Activated CD8-positive, alpha-beta memory T cell treated with anti-CD3 and anti-CD28 coated beads, Interleukin-2, amount 50 U/mL, for 4 hours (primary cell): ENCODE measurements at places on chromosomes 12 and 14.

DNA sequence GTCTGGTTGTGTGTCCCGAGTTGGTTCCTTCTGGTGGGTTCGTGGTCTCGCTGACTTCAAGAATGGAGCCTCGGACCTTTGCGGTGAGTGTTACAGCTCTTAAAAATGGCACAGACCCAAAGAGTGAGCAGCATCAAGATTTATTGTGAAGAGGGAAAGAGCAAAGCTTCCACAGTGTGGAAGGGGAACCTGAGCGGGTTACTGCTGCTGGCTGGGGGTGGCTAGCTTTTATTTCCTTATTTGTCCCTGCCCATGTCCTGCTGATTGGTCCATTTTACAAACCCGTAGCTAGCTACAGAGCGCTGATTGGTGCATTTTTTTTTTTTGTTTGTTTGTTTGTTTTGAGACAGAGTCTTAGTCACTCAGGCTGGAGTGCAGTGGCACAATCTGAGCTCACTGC lies 29.3 kb downstream of the FGF6 start:
- DNase-seq = no peak

DNA sequence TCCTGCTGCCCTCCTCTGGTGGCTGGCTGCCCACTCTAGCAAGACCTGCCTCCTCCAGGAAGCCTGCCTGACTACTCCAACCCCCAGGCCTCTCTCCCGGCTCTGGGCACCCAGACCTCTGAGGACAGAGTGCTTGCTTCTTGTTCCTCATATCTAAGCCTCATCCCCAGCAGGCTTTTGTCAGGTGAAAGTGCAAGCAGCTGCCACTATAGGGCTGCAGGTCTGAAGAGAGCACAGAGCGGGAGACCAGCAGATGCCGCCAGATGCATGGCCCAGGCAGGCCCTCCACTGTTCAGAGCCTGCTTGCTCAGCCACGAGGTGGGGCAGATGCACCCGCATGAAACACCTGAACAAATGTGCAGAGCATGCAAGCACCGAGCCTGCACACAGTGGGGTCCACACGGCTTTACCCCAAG lies 73.0 kb downstream of the SERPINA3 start:
- no peak for DNase-seq

- DNase-seq = no peak
Measured at GRCh38 chr12:116442946-116443345, 116.2 kb upstream of the MAP1LC3B2 start.

DNA sequence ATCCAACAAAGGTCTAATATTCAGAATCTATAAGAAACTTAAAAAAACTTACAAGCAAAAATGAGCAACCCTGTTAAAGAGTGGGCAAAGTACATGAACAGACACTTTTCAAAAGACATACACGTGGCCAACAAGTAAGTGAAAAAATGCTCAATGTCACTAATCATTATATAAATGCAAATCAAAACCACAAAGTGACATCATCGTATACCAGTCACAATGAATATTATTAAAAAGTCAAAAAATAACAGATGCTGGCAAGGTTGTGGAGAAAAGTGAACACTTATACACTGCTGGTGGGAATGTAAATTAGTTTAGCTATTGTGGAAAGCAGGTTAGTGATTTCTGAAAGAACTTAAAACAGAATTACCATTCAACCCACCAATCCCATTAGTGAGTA lies 199.1 kb downstream of the SNAPC1 start:
- no peak for DNase-seq

DNA sequence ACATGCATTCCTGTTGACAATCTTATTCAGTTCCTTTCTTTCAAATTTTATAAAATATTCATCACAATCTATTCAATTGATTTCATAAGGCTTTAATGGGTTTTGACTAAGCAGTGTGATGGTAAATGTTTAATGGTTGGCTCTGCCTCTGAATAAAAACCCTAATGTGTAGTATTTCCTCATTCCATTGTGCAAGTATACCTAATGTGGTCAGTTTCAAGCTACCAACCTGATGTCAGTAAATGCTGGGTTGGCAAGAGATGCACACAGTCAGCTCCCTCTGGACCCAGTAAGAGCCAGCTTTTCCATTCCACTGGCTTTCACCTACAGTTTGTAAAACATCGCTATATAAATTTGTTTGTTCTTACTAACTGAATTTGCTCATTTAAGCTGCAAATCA lies 53.9 kb downstream of the METTL25 start:
- DNase-seq = no peak

DNA sequence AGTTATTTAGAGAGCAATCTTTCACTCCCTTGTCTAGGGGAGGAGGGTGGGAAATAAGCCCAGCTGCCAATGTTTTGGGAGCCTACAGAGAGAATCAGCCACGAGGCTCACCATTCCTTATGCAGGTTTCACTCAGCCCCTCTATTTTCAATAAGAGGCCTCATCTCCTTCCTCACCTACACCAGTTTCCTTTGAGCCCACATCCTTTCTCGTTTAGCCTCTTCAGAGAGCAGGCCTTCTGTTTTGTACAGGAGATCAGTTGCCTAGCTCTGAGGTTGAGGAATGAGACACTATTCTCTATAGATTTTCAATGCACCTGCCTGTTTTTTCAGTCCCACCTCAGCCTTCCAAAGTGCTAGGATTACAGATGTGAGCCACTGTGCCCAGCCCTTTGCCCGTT lies 17.9 kb downstream of the SNAPC1 start:
- no peak for DNase-seq

- no peak for DNase-seq
Measured at GRCh38 chr12:29343022-29343799, 37.8 kb downstream of the ERGIC2 start.

GRCh38 chr12:81245907-81246570 lies 168.2 kb downstream of the ACSS3 start:
- no peak for DNase-seq

DNA sequence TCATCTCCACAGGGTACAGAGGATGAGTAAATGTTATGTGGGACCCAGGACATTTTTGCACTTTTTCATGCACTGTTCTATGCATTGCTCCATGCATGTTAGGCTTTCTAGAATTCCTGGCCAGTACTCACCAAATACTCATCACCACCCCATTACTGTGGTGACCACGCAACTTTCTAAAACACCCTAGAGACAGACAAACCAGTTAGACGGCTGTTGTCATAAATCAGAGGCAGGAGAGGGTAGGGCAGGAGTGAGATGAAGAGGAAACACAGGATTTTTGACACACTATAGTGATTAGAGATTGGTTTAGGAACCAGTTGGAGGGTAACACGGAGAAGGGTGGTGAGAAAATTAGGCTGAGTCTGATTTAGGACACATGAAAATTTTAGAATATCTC lies 59.3 kb downstream of the IFNG start:
- no peak for DNase-seq

- no peak for DNase-seq
Measured at GRCh38 chr14:23259426-23259825, 21.7 kb downstream of the RNF212B start.

DNA sequence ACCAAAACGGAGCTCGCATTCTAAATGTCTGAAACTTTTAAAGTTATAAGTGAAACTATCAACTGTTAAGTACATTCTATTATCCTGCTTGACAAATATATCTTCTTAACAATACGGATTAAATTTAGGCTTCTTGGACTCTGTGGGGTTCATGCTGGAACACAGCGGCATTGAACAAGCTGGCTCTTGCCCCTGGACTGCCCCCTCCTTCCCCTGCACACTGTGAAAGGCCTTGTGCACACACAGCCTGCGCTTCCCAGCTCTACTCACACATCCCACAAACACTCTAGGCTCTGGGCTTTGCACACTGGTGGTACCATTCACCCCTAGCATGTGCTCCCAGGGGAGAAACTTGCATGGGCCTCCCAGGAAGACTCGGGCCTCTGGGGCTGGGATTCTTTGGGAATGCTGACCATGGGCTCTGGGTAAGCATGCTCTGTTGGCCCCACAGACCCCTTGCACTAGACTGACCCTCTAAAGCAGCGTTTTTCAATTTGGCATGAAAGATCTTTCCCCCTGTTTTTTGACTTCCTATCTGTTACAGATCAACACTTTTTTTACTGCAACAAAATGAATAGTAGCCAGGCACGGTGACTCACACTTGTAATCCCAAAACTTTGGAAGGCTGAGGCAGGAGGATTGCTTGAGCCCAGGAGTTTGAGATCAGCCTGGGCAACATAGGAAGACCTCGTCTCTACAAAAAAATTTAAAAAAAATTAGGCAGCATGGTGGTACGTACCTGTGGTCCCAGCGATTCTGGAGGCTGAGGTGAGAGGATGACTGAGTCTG lies 96.2 kb upstream of the CPM start:
- DNase-seq = no peak

DNA sequence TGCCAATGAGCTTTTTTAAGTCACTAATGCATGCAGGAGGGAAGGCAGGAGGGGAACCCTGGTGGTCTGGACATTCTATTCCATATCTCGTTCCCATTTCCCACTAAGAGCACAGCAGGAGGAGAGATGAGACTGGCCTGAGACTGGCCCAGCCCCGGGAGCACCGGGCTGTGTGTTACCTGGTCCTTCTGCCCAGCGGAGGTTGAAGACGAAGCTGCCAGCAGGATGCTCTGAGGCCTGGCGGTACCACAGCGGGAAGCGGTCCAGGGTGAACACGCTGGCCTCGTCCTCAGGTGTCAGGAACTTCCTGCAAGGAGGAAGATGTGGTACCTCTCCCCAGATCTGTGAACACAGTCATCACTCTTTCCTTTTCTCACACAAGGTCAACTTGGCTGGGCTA lies 23.9 kb downstream of the LRTM2 start:
- DNase-seq = no peak

DNA sequence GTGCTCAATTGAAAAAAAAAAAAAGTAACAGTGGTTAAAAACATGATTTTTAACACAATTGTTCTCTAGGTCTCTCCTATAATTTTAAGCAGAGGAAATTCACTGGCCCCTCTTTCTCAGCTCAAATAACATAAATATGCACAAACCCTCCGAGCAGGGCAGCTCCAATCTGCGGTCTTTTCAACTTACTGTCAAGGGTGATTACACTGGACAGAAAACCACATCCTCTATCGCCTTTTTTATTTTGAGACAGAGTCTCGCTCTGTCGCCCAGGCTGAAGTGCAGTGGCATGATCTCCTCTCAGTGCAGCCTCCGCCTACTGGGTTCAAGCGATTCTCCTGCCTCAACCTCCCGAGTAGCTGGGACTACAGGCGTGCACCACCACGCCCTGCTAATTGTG lies 16.5 kb upstream of the GABARAPL1 start:
- no peak for DNase-seq

- DNase-seq = no peak
Measured at GRCh38 chr12:82223426-82223825, 134.8 kb downstream of the CCDC59 start.

DNA sequence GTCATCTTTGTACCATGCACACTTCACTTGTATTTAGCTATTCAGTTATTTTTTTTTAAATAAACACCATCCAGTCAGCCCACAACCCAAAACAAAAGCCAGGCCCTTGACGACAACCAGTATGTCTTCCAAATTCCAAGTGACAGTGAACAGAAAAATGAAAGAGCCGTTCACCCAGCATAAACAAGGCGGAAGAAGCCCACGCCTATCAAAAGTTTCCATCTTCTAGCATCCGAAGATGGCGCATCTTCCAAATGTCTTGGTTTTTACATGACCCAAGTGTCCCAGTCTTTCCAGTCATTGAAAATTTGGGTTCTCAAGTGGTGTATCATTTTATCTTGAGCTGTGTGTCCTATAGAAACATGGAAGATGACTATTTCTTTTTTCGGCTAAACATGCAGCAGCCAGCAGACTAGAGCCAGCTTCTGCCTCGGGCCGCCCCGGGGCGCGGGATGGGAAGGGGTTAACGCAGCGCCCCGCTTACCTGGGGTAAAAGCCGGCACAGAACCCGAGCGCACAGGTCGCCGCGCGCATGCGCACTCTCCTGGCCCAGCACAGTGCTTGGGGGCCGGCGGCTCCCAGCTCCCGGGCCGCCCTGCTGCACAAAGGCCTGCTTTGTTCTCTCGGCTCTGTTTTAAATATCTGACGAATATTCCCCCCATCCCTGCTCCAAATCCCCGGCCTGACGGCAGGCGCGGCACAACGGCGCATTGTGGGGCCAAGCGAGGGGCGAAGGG lies 164.8 kb downstream of the ZFP36L1 start:
- peak; percentile 67 for DNase-seq

- no peak for DNase-seq
Measured at GRCh38 chr12:53659011-53659551, 16.8 kb downstream of the ATP5MC2 start.

- no peak for DNase-seq
Measured at GRCh38 chr12:38689195-38689594, 216.2 kb downstream of the CPNE8 start.

DNA sequence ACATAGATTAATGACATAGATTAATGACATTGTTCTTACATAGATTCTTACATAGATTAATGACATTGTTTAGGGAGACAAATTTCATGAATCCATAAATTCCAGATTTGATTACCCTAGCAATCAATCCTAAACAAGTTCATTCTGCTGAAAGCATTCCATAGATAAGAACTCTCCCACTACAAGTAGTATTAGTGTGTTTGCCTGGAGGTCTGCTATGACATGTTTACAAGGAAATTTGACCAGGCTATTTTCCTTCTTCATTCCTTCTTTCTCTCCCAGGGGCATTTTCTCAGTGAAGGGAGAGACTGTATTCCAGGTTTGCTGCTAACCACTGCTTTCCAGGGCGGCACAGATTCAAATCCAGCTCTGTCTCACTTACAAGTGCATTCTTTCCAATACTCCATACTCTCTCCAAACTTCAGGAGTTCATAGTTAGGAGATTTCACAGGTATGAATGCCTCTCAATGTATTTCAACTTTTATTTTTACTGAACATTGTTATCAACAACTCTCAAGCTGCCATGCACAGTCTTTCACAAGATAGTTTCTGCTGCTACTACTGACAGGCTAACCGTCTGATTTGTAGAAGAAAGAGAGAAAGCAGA lies 134.5 kb downstream of the SLC38A1 start:
- DNase-seq = no peak

DNA sequence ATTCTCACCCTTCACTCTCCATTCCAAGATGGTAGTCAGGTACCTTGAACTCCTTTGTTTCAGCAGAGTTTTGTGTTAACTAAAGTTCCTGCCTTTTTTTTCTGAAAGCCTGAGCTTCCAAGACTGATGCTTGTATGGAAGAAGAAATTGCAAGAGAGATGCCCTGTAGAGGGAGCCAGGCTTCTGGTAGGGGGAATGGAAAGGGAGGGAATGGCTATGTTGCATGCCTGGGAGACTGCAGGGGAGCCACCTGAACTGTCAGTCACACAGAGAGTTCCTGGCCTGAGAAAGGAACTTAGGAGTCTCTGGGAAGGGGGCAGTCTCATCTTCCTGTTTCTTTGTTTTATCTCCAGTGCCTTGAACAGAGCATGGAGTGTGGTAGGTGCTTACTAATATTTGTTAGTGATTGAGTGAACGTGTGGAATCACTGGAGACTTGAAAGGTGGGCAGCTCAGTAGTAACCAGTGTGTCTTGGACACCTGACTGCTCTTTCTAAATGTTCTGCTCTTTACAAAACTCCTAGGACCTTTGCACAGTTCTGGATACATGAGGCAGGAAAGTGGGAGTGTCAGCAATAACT lies 132.2 kb downstream of the ANO4 start:
- no peak for DNase-seq
